Cardiac fibroblast (primary cell): ENCODE measurements at places on chromosomes 16 and 17.

DNA sequence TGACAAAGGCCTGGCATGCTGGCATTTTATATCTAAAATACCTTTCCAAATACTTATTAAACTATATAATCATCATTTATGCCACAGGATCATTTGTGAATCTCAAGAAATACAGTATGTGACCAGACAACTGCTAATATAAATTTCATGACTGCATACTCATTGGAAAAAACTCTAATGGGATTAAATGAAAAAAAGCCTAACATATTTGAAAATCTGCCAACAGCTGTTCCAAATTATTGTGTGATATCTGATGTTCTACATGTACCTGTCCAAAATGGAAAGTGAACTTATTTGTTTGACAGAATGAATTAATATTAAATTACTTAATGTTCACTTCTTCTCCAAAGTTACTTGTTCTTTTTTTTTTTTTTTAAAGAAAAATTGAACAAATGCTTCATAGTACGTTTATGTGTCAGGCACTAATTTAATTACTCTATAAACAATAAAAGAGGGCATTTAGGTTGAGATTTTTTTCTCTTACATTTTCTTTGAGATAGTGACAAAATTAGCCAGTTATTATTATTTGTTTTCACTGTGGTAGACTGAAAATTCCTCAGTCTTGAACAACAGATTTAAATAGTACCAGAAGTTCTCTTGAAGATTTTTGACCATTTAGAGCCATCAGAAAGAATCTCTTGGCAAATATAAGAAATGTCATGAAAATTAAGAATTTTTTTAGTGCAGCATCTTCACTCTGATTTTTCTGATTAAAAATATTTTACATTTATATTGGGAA lies 114.0 kb downstream of the FTO start:
- DNase-seq: peak; percentile 34

DNA sequence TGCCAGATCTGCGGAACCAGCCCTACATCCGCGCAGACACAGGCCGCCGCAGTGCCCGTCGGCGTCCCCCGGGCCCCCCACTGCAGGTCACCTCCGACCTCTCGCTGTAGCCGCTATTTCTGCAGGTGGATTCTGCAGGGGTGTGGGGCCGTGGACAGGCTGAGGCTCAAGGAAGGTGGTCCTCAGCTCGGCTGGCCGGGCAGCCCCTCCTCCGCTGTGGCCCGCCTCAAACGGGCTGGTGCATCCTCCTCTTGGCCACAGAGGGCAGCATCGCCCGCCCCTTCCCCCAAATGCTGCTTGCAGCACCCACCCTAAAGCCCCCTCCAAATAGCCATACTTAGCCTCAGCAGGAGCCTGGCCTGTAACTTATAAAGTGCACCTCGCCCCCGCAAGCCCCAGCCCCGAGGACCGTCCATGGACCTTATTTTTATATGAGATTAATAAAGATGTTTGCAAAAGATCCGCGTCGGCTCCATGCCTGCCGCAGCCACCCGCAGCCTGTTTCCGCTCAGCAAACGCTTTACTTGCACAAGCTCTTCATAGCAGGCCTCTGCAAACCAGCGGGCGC lies 14.9 kb downstream of the SPATA32 start:
- DNase-seq: no peak

- peak; percentile 44 for DNase-seq
Measured at GRCh38 chr17:62802561-62803205, 5.4 kb downstream of the MARCHF10 start.

GRCh38 chr17:17425591-17425990 lies 51.2 kb upstream of the MED9 start:
- peak; percentile 59 for DNase-seq
